ENCODE measurements at places on chromosomes 13 and 19.

- no peak for DNase-seq
These were observed 1.9 kb downstream of the KLF12 start for GRCh38 chr13:74132152-74132775.

- DNase-seq = peak; percentile 33
These were observed 75.1 kb downstream of the GNG7 start for GRCh38 chr19:2627319-2627829.

GRCh38 chr19:32364040-32364439, 18.6 kb downstream of the ZNF507 start:
- DNase-seq = no peak

DNA sequence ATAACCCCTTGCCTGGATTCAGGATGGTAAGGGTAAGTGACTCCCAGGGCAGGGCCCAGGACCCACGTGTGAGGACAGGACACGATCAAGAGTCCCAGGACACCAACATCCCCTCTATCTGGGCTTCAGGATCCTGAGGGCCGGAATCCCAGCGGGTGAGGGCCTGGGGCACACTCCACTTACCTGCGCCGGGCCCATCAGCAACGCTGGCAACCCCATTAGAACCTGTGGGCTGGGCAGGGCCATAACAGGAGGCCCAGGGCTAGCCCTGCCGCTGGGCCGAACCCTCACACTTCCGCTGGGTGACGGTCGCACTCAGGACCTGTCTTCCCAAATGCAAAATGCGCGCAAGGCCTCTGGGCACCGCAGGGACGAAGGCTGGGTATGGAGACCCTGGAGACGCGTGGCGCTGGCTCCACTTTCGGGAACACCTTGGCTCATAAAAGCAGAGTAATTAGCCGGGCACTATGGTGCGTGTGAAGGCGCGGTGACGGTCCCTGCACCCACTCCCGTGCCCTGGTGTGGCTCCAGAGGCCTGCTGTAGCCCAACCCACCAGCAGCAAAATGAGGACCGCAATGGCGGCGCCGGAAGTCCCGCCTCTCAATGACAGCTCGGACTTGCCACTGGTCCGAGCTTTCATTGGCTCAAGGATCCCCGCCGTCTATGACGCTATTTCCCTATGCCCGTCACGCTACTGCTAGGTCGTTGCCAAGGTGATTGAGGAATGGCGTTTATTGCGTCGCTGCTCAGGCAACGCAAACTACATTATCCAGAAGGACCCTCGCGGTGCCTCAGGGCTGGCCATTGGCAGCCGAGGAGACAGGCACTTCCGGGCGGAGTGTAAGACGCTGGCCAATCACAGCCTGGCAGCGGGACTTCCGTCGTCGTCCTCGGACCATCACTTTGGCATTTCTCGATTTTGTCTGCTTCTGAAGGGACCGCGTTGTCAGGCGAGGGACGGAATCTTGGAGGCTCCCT, at the start of gene ZNF132:
TSS of gene ZNF132 (minus strand) at position 578 of the 979 bp plus-strand sequence. CDS start at position 246, 332 bp downstream.
- peak; percentile 99 for DNase-seq

- DNase-seq = no peak
These were observed 136.9 kb upstream of the SPRY2 start for GRCh38 chr13:80477661-80478443.

GRCh38 chr13:65860306-65860705, 1369.8 kb downstream of the PCDH9 start:
- no peak for DNase-seq

DNA sequence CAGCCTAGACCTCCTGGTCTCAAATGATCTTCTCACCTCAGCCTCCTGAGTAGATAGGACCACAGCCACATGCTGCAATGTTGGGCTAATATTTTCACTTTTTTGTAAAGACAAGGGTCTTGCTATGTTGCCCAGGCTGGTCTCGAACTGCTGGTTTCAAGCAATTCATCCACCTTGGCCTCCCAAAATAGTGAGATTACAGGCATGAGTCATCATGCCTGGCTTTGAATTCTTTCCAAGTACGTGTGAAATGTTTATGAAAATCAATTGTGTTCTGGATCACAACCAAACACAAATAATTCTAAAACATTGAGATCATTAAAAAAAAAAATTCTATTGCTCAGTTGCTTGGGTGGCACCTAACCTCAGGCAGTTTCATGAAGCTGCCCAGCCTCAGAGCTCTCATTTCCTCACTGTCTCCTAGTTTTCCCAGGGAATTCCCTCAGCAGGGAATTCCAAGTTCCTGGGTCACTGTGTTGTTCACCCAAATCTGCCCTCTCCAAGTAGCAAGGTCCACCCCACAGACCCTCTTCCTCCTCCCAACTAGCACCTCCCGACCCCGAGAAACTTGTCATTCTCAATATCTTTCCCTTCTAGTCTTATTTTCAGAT, 44.8 kb downstream of the ING1 start:
- DNase-seq = no peak

- peak; percentile 60 for DNase-seq
These were observed 57.6 kb upstream of the ZNF507 start for GRCh38 chr19:32287811-32288227.

DNA sequence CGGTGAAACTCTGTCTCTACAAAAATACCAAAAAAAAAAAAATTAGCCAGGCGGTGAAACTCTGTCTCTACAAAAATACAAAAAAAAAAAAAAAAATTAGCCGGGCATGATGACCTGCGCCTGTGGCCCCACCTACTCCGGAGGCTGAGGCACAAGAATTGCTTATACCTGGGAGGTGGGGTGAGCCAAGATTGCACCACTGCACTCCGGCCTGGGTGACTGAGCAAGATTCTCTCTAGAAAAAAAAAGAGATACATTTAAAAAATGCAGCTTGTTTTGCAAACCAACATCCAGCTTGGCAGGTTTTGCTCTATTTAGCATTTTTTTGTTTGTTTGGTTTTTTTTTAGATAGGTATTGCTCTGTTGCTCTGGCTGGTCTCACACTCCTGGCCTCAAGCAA, 6.7 kb upstream of the PGPEP1 start:
- DNase-seq = no peak

- peak; percentile 67 for DNase-seq
These were observed 10.9 kb downstream of the ARHGEF1 start for GRCh38 chr19:41893899-41894298.

- DNase-seq = no peak
These were observed 324.9 kb downstream of the KCNRG start for GRCh38 chr13:50340146-50340545.

- no peak for DNase-seq
These were observed 17.1 kb upstream of the MATK start for GRCh38 chr19:3803114-3803888.

DNA sequence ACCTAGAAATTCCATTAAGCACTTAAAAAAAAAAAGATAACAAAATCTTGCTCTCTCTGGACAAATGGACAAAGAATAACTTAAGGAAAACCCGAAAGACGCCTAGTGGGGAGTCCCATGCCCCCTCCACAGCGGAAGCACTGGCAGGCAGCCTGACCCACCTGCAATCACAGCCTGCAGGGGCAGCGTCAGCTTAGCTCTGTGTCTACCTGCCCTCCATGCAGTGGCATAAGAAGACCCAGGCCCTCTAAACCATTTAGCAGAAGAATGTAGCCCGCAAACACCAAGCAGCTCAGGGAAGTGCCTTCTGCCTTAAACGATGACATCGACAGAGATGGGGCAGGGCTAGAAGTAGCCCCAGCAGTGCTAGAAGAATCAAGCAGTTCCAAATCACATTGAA, 36.0 kb downstream of the KCTD15 start:
- DNase-seq = no peak

- peak; percentile 50 for DNase-seq
These were observed 421 bp downstream of the TNPO2 start for GRCh38 chr19:12723381-12723640.

GRCh38 chr13:114048443-114048842, 74.6 kb upstream of the C13orf46 start:
- DNase-seq = no peak

- no peak for DNase-seq
These were observed 16.1 kb upstream of the CYSLTR2 start for GRCh38 chr13:48637601-48638000.

- DNase-seq = peak; percentile 27
These were observed 18.4 kb upstream of the RCBTB2 start for GRCh38 chr13:48551329-48551728.

DNA sequence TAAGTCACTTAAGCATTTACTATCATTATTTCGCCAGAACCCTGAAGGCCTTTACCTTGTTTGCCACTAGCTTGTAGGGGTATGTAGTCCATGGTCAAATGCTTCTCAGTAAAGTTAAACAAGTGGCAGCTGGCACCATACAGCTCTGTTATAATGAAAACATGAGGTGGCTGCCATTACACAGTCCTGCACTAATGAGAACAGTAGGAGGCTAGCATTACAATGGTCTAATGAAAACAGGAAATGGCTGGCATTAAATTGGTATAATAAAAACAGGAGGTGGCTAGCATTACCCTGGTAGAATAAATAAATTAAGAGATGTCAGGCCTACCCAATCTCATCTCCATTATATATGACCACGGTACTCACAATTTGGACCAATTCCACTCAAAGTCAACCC, 107.5 kb downstream of the PCDH17 start:
- peak; percentile 1 for DNase-seq
